ENCODE measurements at places on chromosomes 5 and 9. TPM values are rescaled to one million over a fixed set of nuclear protein-coding genes. Genes with fewer than 3 reads are reported as not detected.

ACOT12 gene
- total RNA-seq, result not detected

PCDHB9 gene
- total RNA-seq, result 2.4 TPM

TRIM23 gene
- total RNA-seq, result 15.2 TPM

FOXD4L4 gene
- 0.31 TPM for total RNA-seq

PTGES gene
- 8.9 TPM for total RNA-seq

FOXD4 gene
- total RNA-seq, result 0.60 TPM

PKD2L2 gene
- not detected for total RNA-seq

FBP2 gene
- not detected for total RNA-seq

CDX1 gene
- not detected for total RNA-seq

SLC22A5 gene
- 28.3 TPM for total RNA-seq

DNA sequence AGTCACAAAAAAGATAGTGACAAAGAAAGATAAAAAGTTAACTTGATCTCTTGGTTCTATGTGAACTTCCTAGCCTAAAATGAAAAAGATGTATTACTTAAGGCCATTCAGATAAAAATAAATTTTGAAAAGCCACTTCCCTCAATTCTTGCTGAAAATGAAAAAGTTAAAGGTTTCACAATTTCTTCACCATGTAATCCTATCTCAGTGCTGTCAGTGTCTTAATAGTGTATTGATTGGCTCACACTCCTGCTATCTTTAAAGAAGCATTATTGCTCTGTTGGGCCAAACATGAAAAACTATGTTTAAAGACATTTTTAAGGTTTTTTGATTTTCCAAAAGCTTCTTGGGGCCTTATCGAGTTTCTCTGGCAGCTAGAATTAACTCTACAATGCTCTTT is 18.1 kb upstream of the EGFLAM start:
- no peaks in the 10 kb centered on the region for H3K4me1 ChIP-seq
- no peak for DNase-seq
- no peak overlapping the region for H3K4me3 ChIP-seq
- no peaks in the 10 kb centered on the region for H3K27me3 ChIP-seq

DNA sequence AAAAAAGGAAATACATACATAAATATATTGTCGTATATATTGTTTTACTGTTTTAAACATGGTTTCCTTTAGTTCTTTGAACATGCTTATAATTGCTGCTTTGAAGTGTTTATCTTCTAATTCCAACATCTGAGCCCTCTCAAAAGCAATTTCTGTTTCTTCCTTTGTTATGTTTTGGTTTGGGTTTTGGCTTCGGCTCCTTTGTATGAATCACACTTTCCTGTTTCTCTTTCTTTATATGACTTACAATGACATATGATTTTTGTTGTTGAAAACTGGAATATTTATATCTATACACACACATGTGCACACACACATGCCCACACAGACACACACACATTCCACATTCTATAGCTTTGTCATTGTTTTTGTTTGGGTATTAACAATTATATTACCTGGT is 1206.7 kb downstream of the CDH12 start:
- no peaks in the 10 kb centered on the region for H3K36me3 ChIP-seq
- H3K4me1 ChIP-seq, result no peaks in the 10 kb centered on the region
- H3K27ac ChIP-seq, result no peak overlapping the region
- no peak overlapping the region for H3K4me3 ChIP-seq
- H3K27me3 ChIP-seq, result no peaks in the 10 kb centered on the region

GRCh38 chr9:116096046-116096445 is 57.5 kb upstream of the PAPPA start:
- H3K27me3 ChIP-seq, result no peaks in the 10 kb centered on the region
- no peak overlapping the region for H3K4me3 ChIP-seq
- H3K4me1 ChIP-seq, result no peaks in the 10 kb centered on the region
- no peak for DNase-seq

- no peaks in the 10 kb centered on the region for H3K36me3 ChIP-seq
- no peak for DNase-seq
- no peak overlapping the region for H3K4me3 ChIP-seq
- no peak overlapping the region for H3K27ac ChIP-seq
- no peaks in the 10 kb centered on the region for H3K4me1 ChIP-seq
These were observed 42.2 kb upstream of the ANKRD33B start for GRCh38 chr5:10521466-10522223.

- no peaks in the 10 kb centered on the region for H3K4me1 ChIP-seq
- no peak overlapping the region for H3K4me3 ChIP-seq
- no peak overlapping the region for H3K27ac ChIP-seq
- H3K27me3 ChIP-seq, result no peaks in the 10 kb centered on the region
- no peak for DNase-seq
These were observed 102.0 kb downstream of the NSG2 start for GRCh38 chr5:174147551-174147950.

- no peaks in the 10 kb centered on the region for H3K36me3 ChIP-seq
- H3K4me1 ChIP-seq, result no peaks in the 10 kb centered on the region
- H3K27me3 ChIP-seq, result no peaks in the 10 kb centered on the region
- peak overlapping the region; percentile 15 for H3K27ac ChIP-seq
- H3K4me3 ChIP-seq, result peak overlapping the region; percentile 61
These were observed 752 bp downstream of the CCNJL start for GRCh38 chr5:160311491-160312133.

- H3K4me3 ChIP-seq, result no peak overlapping the region
- no peak overlapping the region for H3K27ac ChIP-seq
- no peaks in the 10 kb centered on the region for H3K27me3 ChIP-seq
- no peak for DNase-seq
- no peaks in the 10 kb centered on the region for H3K36me3 ChIP-seq
These were observed 54.8 kb downstream of the MAPKAP1 start for GRCh38 chr9:125652233-125652594.

DNA sequence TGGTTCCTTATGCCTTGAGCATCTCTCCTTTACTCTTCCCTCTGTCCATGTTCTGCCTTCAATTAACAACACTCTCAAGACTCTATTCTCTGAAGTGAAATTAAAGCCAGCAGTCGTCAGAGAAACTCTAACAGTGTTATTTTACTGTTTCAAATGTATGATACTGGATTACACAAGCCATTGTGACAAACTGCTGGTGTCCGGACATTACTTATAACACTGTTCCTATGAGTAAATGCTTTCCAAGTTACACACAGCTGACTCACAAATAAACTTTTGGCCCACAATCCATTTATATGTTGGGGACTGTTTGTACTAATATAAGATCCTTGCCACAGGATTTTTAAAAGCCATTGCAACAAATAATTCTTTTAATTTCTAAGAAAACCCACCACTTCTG is 63.2 kb upstream of the GHR start:
- no peak overlapping the region for H3K4me3 ChIP-seq
- DNase-seq, result no peak
- no peaks in the 10 kb centered on the region for H3K4me1 ChIP-seq
- H3K27me3 ChIP-seq, result no peaks in the 10 kb centered on the region
- no peak overlapping the region for H3K27ac ChIP-seq
- no peaks in the 10 kb centered on the region for H3K36me3 ChIP-seq

DNA sequence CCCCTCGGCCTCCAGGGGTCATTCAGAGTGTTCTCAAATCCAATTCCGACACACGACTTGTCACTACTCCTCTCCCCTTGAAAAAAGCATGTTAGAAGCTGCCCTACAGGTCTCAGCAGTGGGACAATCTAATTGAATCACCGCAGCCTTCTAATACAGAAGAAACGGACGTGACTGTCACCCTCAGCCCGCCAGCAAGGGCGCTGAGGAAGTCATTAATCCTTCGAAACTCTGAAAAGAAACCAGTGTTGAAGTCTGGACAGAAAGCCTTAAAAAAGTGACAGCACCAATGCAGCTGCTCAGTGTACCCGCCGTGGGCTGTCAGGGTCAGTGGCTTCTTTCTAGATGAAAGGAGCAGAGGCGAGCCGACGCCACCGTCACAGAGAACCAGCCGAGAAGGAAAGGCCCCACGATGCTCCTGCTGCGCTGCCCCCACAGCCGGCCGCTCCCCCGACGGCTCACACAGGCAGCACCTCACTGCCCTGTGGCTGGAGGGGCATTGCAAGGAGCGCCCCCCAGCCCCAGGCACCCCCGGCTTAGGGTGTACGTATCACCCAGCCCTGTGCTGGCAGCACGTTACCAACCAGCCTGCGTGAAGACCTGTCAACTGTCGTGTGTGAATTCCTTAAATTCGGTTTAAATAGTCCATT is 5.7 kb downstream of the BRD3OS start:
- H3K4me3 ChIP-seq, result no peak overlapping the region
- no peaks in the 10 kb centered on the region for H3K27me3 ChIP-seq
- no peaks in the 10 kb centered on the region for H3K4me1 ChIP-seq
- DNase-seq, result peak; percentile 43
- H3K36me3 ChIP-seq, result peaks cover 25% of the 10 kb centered on the region

DNA sequence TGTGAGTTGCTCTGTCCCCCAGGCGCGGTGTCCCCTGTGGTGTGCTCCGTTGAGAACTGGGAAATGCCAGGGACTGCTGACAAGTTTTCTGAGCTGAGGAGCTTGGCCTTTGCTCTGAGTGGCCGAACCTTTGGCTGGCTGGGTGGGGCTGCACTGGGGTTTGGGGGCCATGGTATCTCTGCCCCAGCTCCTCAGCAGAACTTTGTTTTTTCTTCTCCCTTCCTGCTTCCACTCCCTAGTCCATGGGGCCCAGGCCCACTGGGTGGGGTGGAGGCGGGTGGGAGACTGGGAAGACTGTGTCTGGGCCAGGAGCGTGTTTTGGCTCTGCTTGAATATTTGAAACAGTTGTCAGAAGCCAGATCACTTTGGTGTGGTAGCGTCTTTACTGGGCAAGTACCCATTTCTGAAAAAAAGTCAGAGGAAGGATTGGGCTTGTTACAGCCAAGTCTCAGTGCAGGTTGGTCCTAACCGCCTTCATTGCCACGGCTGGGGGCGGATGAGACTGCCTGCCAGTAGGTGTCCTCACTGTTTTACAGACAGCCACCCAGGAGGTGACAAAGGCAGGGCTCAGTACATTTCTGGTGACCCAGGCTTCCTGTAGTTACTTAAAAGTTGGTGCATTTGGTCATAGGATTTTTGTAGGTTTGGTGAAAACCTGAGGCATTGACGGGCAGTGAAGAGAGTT is 92.7 kb downstream of the DAB2IP start:
- no peaks in the 10 kb centered on the region for H3K27me3 ChIP-seq
- no peaks in the 10 kb centered on the region for H3K36me3 ChIP-seq
- peak; percentile 76 for DNase-seq
- peak overlapping the region; percentile 71 for H3K4me3 ChIP-seq

- no peak overlapping the region for H3K27ac ChIP-seq
- no peaks in the 10 kb centered on the region for H3K27me3 ChIP-seq
- no peak for DNase-seq
- peaks cover 6% of the 10 kb centered on the region for H3K36me3 ChIP-seq
- H3K4me1 ChIP-seq, result peaks cover 12% of the 10 kb centered on the region
These were observed 8.6 kb downstream of the DAP start for GRCh38 chr5:10752451-10752850.

- no peaks in the 10 kb centered on the region for H3K27me3 ChIP-seq
- H3K36me3 ChIP-seq, result no peaks in the 10 kb centered on the region
- peaks cover 3% of the 10 kb centered on the region for H3K4me1 ChIP-seq
These were observed 44.7 kb upstream of the NKD2 start for GRCh38 chr5:963673-964531.

- H3K4me1 ChIP-seq, result peaks cover 7% of the 10 kb centered on the region
- no peak for DNase-seq
- H3K27me3 ChIP-seq, result no peaks in the 10 kb centered on the region
- no peak overlapping the region for H3K4me3 ChIP-seq
- H3K36me3 ChIP-seq, result no peaks in the 10 kb centered on the region
- no peak overlapping the region for H3K27ac ChIP-seq
These were observed 29.4 kb downstream of the OCLN start for GRCh38 chr5:69522035-69522434.

DNA sequence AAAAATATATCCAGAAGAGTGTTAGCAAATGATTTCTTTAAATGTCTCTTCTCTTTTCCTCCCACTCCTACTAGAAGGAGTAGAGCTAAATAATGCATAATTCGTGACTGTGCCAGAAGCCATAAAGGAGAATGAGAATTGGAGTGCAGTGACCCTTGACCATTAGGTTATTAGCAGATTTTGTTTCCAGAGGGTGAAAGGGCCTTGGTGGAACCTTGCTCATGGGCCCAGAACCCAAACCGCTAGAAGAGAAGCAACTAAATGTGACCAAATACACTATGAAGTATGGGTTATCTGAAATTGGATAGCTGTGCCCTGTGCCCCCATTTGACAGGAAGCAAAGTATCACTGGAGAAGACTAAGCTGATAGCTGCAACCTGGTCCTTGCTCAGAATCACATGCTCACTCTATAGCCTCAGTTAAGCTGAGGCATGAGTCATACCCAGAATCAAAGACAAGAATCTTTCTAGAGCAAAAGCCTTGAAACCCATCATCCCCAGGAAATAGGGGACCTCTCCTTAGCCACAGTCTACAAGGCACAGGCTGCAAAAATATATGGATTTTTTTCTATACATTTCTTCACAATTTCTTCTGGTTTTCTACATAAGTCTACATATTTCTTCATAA is 36.3 kb downstream of the CAPSL start:
- no peak overlapping the region for H3K4me3 ChIP-seq
- no peaks in the 10 kb centered on the region for H3K27me3 ChIP-seq
- peak; percentile 20 for DNase-seq
- H3K4me1 ChIP-seq, result no peaks in the 10 kb centered on the region
- no peaks in the 10 kb centered on the region for H3K36me3 ChIP-seq
- no peak overlapping the region for H3K27ac ChIP-seq

DNA sequence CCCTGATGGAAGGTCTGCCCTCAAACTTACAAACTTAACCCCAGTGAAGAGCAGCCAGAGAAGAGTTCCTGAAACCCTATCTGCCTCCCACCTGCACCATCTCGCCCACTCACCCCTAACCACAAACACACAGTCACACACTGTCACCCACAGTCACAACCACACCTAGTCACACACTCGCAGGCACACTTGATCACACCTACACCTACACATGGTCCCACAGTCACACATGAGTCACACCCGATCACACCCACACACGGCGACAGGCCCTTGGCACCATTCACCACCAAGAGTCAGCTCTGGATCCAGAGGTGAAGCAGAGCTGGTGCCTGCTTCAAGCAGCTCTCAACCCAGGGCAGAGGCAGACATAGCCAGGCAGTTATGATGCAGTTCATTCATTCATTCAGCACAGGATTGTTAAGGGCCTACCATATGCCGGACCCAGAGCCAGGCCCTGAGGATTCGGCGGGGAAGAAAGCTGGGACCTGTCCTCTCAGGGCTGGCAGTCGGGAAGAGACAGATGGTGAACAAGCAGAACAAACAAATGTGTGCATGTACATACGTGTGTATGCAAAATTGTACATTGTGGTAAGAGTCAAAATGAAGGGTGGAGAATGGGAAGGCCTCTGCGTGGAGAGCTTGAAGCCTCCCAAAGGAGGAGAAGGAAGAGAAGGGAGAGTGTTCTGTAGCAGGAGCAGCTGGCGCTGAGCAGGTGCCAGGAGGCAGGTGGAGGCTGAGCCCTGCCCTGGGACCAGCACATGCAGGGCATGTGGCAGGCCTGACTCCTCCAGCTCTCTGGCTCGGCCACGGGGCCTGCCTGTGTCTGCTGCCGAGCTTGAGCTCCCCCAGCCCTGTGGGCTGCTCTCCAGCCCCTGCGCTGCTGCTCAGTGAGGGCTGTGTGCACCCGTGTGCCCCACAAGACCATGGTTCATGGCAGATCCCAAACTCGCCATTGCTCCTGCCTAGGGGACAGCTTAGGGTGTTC is 6.4 kb downstream of the TSPAN17 start:
- no peak overlapping the region for H3K4me3 ChIP-seq
- no peaks in the 10 kb centered on the region for H3K36me3 ChIP-seq
- H3K27ac ChIP-seq, result no peak overlapping the region
- no peaks in the 10 kb centered on the region for H3K4me1 ChIP-seq
- H3K27me3 ChIP-seq, result no peaks in the 10 kb centered on the region

- H3K27me3 ChIP-seq, result no peaks in the 10 kb centered on the region
- H3K36me3 ChIP-seq, result no peaks in the 10 kb centered on the region
- H3K4me3 ChIP-seq, result peak within 1 kb of the TSS; percentile 17
- H3K4me1 ChIP-seq, result no peaks in the 10 kb centered on the region
- peak within 1 kb of the TSS; percentile 67 for H3K27ac ChIP-seq
- peak; percentile 74 for DNase-seq
These were observed at the start of gene ASS1 for GRCh38 chr9:130444565-130445221. ASS1 (plus strand) TSS chr9:130444961; CDS start chr9:130452229, 7,268 bp downstream.

Data from kidney (tissue), 22 donors.